RPMI7951 (cell line): ENCODE measurements at places on chromosomes 3 and 15.

DNA sequence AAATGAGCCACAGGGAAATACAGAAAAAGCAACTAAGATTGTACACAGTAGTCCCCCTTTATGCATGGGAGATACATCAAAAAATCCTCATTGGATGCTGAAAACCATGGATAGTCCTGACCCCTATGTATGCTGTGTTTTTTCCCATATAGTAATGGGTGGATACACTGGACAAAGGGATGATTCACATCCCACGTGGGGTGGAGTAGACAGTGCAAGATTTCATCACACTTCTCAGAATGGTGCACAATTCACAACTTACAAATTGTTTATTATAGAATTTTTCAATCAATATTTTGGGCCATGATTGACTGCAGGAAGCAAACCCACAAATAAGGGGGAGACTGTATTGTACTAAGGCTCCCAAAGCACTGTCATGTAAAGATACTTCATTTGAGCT is 224.4 kb upstream of the STRIT1 start:
- DNase-seq = peak; percentile 10

- peak; percentile 85 for DNase-seq
Observed at GRCh38 chr3:138347960-138348753, at the start of gene MRAS. Gene MRAS, plus strand, starts transcription at chr3:138348579. Its CDS starts 24,305 bp downstream, at chr3:138372884.

- peak; percentile 16 for DNase-seq
Observed at GRCh38 chr15:34783991-34784390, 11.4 kb downstream of the ACTC1 start.

DNA sequence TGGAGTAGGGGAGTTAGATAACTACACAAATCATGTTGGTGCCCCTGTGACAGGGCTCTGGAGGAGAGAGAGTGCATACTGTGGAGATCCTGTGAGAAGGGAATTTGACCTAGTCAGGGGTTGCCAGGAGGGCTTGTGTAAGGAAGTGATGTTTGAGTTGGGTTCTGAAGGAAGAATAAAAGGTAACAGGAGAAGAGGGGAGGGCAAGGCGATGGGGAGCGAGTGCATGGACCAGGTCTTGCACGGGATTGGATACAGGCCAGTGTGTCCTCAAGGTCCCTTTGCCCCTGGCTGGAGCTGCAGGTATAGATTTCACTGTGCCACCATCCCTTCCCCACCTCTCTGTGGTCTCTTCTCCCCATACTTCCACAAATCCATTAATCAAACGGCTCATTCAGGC is 83.9 kb downstream of the RGMA start:
- no peak for DNase-seq

- DNase-seq = no peak
Observed at GRCh38 chr3:152374262-152374990, 105.7 kb downstream of the MBNL1 start.

DNA sequence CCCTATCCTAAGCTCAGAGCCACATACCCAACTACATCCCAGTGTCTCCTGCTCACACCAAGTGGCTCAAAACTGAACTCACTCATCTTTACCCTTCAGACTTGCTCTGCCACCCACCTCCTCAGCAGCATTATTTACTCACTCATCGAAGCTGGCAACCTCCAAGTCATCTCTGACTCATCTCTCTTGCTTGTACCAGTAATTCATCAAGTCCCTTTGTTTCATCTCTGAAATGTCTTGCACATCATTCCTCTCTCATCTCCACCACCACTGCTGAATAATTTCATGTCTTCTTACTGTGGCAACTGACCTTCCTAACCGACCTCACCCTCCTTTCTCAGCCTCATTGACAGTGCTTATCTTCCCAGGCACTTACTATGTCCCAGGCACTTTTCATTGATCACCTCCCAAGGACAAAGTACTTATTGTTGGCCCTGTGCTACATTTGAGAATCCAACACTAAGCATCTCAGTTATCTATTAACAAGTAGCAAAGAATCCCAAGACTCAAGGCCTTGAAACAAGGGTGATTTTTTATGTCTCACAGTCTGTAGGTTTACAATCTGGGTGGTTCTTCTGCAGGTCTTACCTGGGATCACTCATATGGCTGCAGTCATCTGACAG is 82.0 kb downstream of the MRPL46 start:
- DNase-seq = peak; percentile 43

GRCh38 chr15:40066589-40066988 is 27.6 kb upstream of the SRP14 start:
- DNase-seq = no peak

GRCh38 chr3:120496278-120497002 is 45.6 kb upstream of the FSTL1 start:
- DNase-seq = peak; percentile 94

DNA sequence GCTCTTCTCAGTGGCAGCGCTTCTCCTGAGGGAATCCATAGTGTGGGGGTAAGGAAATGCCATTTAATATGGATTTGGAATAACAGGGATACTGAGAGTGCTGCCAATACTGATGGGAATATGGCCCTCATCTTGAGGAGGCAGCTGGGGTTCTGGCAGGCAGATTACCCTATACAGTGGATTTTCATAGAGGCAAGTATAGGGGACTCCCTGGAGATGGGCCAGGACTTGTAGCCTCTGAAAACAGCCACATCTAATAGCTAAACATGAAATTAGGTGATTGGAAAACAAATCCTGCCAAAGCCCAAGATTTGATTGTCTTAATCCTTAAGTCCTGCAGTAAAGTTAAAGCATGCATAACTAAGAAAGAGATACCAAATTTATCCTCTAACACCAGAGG is 30.9 kb downstream of the DPH3 start:
- DNase-seq = no peak

GRCh38 chr15:78372880-78373279 is 32.7 kb downstream of the CRABP1 start:
- no peak for DNase-seq

- DNase-seq = peak; percentile 20
Observed at GRCh38 chr15:81504170-81504905, 130.3 kb upstream of the TMC3 start.

DNA sequence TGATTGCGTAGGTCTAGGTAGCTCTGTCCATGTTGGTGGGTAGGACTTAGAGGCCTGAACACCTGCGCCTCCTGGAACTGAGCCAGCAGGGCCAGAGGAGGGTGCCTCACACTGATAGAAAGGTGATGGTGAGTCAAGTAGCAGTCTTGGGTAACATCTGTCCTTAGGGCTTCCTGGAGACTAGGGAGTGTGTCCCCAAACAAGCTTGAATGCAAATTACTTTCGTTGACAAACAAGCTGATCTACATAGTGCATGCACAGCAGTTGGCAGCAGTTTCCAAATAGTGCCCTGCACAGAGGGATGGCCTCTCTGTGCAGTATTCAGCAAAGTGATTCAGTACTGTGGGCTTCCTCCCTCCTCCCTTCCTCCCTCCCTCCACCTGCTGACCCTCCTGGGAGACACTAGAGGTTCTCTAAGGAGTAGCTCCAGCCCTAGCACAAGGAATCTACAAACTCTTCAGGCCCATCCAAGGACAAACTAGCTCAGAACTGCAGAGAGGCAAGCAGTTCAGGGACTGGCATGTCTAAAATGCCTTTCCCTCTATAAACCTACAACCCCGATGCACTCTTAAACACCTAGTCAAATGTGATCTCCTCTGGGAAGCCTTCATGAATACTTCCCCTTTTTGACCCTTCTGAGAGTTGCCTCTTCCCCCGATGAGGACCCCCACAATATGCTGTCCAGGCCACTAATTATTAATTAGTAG is 61.0 kb downstream of the TLE3 start:
- DNase-seq = no peak

DNA sequence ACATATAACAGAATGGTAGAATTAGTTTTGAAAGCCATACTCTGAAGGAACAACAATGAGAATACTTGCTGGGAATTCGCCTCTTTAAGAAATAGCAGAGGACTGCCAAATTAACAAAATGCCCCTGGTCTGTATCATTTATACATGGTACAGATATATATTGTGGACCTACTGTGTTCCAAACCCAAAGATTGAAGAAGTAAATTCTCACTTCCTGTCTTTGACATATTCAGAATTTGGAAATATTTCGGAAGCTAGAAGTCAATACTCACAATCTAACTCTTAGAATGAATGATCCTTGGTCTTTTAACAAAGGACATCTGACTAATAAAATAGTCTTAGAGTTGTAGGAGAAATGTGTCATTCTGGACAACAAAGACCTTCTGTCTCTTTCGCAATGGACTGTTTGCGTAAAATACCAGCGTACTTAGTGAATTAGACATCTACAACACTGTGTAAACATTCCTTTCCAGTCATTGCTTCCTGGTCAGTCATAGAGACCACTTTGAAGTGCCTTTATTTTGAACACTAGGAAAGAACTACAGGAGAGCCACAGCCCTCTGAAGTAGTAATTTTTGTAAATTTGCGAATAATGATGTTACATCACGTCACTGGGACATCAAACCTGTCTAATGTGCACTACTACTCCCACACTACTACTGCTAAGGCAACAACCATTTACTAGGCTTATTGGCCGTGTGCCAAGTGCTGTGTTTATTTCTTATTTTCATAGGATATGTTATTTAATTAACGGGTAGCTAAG is 68.0 kb downstream of the CHL1 start:
- peak; percentile 42 for DNase-seq

- DNase-seq = peak; percentile 77
Observed at GRCh38 chr3:10511809-10512494, 6.6 kb upstream of the ATP2B2 start.

GRCh38 chr15:38904298-38904697 is 339.7 kb upstream of the RASGRP1 start:
- DNase-seq = no peak

- no peak for DNase-seq
Observed at GRCh38 chr3:53506110-53506762, 11.8 kb downstream of the CACNA1D start.

DNA sequence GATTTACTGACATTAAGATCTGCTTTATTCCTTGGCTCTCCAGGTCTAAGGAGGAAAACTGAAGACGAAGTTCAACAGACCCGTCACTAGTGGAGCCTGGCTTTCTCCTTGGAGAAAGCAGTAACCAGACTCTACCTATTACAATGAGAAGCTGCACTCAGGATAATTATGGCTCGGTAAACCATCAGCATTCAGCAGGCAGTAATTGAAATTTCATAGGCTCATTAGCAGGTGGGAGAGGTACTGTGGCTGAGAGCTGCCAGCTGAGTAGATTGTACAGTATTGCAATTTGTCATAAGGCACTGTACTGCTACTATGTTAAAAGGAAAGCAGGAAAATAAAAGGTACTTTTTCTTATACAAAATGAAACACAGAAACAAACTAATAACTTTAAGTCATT is 51.2 kb downstream of the CHAC1 start:
- DNase-seq = no peak
